ENCODE measurements at places on chromosomes 16 and 17. TPM values are rescaled to one million over a fixed set of nuclear protein-coding genes. Genes with fewer than 3 reads are reported as not detected.

The GRAPL gene
- 36.1 TPM for total RNA-seq

DNA sequence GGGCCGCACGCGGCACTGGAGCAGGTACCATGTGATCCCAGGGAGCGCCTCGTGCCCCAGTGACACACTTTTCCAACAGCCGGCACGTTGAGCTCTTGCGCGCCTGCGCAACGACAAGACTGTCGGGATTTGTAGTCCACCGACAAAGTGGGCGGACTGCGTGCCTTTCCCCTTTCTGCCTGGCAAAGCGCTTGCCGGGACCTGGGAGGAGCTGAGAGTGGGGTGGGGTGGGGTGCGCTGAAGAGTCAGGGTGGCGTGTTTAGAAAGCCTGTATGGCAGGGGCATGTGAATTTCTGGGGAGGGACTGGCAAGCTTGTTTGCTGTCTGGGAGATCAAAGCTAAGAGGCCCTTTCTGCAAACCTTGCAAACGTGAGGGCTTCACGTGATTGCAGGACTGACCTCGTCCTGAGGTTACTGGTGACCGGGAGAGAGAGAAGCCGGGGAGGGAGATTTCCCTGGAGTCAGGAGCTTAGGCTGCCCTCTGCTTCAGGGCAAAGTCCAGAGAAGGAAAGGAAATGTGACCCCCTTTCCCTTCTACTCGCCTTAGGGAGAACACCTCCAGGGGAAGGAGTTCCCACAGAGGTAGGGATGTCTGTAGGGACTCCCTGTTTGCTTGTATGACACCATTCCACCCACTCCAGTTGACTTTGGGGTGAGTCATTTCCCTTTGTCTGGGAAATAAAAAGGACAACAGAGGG, 429 bp upstream of the NR1D1 start:
- DNase-seq: peak; percentile 99

DNA sequence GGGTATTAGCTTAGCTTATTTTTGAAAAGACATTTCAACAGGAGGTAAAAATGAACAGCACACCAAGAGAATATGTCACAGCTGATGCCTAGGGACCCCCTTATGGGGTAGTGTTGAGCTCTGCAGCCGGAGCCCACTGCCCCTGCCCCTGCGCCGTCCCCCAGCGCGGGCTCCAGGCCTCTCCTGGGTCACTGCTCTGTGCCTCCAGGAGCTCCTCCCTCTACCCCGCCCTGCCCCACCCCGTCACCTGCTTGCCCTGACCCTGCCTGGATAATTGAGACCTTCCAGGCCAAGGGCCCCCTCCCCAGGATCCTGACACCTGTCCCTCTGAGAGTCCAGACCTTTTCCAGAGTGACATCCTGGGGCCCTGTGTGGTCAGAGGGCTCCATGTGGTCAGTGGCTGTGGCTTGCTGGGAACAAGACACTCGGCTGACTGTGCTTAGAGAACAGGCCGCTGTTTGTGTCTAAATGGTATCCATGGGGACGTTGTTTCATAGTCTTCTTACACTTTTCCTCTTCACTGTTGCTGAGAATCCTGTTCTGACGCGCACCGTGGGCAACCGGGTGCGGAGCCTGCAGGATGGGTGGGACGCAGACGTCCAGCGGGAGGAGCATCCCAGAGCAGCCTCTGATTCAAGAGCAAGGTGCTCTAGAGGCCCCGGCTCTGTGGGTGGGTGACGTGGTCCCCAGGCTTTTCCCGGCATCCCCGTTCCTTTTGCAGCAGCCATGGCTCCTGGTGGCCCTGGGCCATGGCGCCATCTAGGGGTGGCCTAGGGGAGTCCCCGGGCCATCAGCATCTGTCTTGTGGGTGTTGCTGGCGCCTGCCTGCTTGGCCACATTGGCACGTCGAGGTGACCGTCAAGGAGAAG, 20.0 kb upstream of the WFIKKN1 start:
- peak; percentile 60 for DNase-seq

GRCh38 chr17:7328840-7329373, at the start of gene NEURL4:
Gene NEURL4, minus strand, starts transcription at chr17:7329335. Its CDS starts 23 bp downstream, at chr17:7329312.
- peak; percentile 57 for DNase-seq

DNA sequence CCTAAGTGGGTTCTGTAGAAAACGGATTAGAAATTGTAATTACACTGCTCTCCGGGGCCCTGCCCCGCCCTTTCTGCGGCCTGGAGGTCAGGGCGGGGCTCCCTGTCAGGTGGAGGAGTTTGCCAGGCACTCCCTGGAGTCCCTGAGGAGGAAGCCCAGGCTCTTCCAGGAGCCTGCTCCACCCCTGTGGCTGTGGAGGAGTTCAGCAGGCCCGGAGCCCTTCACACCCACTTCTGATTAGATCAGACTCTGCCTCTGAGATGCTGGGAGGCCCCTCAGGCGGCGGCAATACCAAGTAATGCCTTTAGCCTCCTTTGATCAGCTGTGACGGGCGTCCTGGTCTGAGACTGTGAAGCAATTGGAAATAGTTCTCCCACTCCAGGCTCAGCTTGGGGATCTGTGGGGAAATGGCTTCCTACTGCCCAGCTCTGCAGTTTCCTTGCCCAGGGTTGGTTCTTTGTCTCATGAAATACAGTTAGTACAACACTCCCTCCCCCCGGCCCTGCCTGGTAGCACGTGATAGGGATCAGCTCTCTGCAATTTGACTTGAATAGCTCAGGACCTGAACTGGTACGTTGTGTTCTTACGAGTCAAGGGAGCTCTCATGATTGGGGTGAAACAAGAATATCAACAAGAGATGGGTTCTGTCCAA, 22.3 kb downstream of the BAIAP2 start:
- peak; percentile 56 for DNase-seq

DNA sequence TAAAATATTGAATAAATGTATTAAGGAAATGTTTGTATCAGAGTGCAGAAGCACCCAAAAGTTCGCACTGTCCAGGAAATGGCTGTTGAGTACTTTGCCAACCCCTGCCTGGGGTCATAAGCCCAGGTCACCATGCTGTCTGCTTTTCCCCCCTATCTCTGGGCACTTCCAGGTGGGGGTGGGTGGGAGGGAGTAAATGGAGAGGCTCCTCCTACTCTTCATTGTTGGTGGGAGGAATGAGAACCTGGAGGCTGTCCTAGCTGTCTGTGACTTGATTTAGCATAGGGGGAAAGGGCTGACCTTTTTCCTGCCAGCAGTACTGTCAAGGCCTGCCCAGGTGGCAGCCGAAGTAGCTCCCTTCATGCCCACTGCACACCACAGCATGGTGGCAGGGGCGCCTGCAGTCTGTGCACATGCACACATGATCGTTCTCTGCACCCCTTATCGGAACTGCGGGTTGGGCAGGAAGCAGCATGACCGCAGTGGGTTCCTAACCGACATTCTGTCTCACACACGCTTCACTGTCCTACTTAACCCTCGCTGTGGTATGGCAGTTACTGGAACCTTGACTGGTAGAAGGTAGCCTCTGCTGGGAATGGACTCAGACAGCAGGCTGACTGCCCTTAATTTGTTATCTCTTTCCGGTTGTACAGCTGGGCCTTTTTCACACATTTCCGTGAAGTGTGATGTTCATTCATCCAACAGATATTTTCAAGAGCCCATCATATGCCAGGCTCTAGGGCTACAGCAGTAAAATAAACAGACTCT, 41.5 kb downstream of the LDHD start:
- peak; percentile 59 for DNase-seq

The SLC35G6 gene
- not detected for total RNA-seq

- peak; percentile 17 for DNase-seq
Measured at GRCh38 chr17:37399265-37399803, 7.3 kb downstream of the ACACA start.

GRCh38 chr17:17815062-17815406, 21.8 kb downstream of the SREBF1 start:
- no peak for DNase-seq

The PNMT gene
- 1.7 TPM for total RNA-seq

DNA sequence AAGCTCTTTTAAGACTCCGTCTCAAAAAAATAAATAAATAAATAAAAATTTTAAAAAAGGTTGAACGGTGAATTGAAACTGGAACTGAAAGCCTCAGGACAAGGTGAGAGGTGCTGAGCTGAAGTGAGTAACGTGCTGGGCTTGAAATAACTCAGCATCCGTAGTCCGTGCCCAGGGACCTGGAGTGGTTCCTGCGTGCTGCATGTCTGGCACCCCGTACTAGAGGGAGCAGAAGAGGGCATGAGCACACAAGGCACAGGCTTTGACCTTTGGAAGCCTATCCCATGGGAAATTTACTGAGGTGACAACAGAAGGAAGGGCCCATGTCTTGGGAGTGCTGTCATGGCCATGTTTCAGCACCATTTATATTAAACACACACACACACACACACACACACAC, 4.5 kb upstream of the MEIOB start:
- no peak for DNase-seq

The GRB7 gene
- 0.28 TPM for total RNA-seq
